Osteocyte (in vitro differentiated cells): ENCODE measurements at places on chromosomes 16 and 17. TPM values are rescaled to one million over a fixed set of nuclear protein-coding genes. Genes with fewer than 3 reads are reported as not detected.

The HOXB1 gene
- not detected in 2 replicates for total RNA-seq

The MYH3 gene
- total RNA-seq: 2.4 and 3.2 TPM in 2 replicates

The TRPV3 gene
- total RNA-seq: 0.08 and 0.50 TPM in 2 replicates

The SCGB1C2 gene
- not detected in 2 replicates for total RNA-seq

DNA sequence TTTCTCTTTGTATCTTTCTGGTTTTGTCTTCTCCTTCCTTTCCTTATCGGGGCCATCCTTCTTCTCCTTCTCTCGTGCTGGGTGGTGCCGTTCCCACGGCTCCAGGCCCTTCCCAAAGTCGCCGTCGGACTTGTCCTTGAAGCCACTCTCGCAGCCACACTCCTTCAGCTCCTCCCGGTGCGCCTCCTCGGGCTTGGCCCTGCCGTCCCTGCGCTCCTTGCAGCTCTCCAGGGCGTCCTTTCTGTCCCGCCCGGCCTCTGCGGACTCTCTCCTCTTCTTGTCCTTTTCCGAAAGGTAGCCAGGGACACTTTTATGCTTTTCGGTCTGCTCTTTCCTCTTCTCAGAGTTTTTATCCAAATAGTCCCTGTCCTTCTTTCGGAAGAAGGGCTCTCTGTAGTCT, 65.9 kb downstream of the ZNF778 start:
- H3K27me3 ChIP-seq: no peaks in the 10 kb centered on the region
- no peaks in the 10 kb centered on the region for H3K4me1 ChIP-seq
- peaks cover 15% of the 10 kb centered on the region for H3K36me3 ChIP-seq
- no peak for DNase-seq
- no peak overlapping the region for H3K27ac ChIP-seq

- H3K4me1 ChIP-seq: peaks cover 32% of the 10 kb centered on the region
- H3K27me3 ChIP-seq: no peaks in the 10 kb centered on the region
- no peak for DNase-seq
- H3K36me3 ChIP-seq: peaks cover 27% of the 10 kb centered on the region
- H3K4me3 ChIP-seq: peak overlapping the region; percentile 98
- peak overlapping the region; percentile 96 for H3K27ac ChIP-seq
These were observed 732 bp upstream of the RPL27 start for GRCh38 chr17:42997390-42997983.

GRCh38 chr17:65433592-65433991, 127.9 kb downstream of the AXIN2 start:
- H3K27me3 ChIP-seq: peaks cover 45% of the 10 kb centered on the region
- H3K4me3 ChIP-seq: no peak overlapping the region
- H3K4me1 ChIP-seq: no peaks in the 10 kb centered on the region
- no peak overlapping the region for H3K27ac ChIP-seq

DNA sequence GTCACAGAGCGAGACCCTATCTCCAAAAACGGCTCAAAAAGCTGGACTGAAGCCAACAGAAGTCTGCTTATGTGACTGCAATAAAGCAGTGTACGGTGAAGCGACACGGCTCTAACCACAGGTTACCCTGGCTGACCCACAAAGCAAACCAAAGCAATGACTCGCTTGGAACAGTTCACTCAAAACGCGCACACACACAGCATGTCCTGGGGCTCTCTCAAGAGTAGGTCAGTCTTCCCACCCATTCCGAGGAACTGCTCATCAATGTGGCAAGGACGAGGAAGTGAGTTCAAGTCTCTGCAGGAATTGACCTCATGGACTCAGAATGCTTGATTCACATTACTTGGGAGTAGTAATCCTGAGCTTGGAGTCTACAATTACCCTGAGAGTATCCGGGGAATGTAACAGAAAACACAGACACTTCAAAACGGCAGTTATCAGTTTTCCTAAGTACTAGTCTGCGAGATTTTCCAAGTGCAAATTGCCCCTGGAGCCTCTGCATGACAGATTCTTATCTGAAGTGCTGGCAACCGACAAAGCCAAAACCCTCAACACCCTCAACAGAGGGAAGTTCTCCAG, 25.4 kb downstream of the PELP1 start:
- peaks cover 40% of the 10 kb centered on the region for H3K36me3 ChIP-seq
- H3K4me3 ChIP-seq: no peak overlapping the region
- H3K27me3 ChIP-seq: no peaks in the 10 kb centered on the region
- H3K4me1 ChIP-seq: peaks cover 24% of the 10 kb centered on the region
- peak overlapping the region; percentile 60 for H3K27ac ChIP-seq

GRCh38 chr16:35602116-35602515, 2142.7 kb downstream of the TP53TG3F start:
- H3K27me3 ChIP-seq: no peaks in the 10 kb centered on the region
- DNase-seq: no peak
- H3K36me3 ChIP-seq: no peaks in the 10 kb centered on the region
- no peaks in the 10 kb centered on the region for H3K4me1 ChIP-seq
- no peak overlapping the region for H3K27ac ChIP-seq

DNA sequence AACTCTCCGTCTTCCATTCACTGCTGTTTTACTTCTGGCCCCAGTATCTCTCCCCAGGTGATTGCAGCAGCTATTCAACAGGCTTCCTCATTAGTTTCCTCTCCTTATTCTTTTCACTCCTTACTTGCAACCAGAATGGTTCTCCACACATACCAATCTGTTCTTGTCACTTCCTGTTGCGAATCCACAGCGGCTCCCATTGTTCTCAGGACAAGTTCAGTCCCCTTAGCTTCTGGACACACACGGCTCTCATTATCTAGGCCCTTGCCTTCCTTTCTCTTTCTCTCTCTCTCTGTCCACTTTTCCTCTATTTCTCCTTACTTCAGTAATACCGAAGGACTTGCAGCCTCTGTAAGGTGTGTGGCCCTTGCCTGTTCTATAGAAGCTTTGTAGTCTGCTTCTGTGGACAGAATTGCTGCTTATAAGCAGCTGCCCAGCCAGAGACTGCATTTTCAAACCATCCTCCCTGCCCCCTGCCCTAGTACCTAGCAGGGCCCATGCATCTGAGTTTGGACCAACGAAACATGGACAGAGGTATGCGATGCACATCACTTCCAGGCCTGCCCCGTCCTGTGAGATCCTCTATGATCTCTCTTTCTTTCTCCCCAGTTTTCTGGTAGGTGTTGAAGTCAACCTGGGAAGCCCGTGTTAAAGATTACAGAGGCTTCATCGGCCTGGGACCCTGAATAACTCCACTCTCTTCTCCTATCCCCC, 45.7 kb downstream of the VAT1L start:
- H3K27me3 ChIP-seq: no peaks in the 10 kb centered on the region
- no peak overlapping the region for H3K27ac ChIP-seq
- no peak for DNase-seq
- H3K4me3 ChIP-seq: no peak overlapping the region
- H3K4me1 ChIP-seq: peaks cover 4% of the 10 kb centered on the region

GRCh38 chr16:590188-590814, 435 bp downstream of the RAB40C start:
- peak overlapping the region; percentile 79 for H3K4me3 ChIP-seq
- peak overlapping the region; percentile 48 for H3K27ac ChIP-seq
- DNase-seq: no peak

DNA sequence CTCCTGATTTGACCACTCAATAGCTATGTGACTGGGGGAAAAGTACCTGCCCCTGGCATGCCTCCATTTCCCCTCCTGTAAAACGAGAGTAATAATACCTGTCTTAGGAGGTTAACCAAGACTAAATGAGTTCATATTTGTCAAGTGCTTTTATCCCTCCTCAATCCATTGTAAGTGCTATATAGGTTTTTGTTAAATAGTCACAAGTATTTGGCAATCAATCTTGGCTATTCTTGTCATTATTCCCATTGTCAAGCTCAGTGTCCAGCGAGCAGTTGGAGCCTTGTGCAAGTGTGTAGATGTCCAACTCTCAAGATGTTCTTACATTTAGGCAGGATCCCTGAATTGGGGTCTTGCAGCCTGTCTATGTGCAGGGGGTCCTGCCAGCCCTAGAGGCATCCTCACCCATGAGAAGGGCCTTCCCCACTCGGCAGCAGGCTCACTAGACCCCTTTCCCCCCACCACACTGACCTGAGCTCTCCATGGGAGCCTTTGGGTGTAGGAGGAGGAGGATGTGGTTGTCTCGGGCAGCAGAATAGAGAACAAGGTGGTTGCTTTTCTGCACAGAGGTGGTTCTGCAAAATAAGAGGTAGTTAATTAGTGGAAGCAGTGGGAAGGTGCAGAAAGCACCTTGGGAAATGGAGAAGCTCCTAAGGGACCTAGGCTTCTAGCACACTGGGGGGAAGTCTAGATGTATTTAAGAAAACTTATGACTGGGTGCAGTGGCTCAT, 18.0 kb downstream of the PIK3R6 start:
- no peaks in the 10 kb centered on the region for H3K4me1 ChIP-seq
- no peaks in the 10 kb centered on the region for H3K27me3 ChIP-seq
- DNase-seq: no peak
- no peaks in the 10 kb centered on the region for H3K36me3 ChIP-seq
- H3K4me3 ChIP-seq: no peak overlapping the region

DNA sequence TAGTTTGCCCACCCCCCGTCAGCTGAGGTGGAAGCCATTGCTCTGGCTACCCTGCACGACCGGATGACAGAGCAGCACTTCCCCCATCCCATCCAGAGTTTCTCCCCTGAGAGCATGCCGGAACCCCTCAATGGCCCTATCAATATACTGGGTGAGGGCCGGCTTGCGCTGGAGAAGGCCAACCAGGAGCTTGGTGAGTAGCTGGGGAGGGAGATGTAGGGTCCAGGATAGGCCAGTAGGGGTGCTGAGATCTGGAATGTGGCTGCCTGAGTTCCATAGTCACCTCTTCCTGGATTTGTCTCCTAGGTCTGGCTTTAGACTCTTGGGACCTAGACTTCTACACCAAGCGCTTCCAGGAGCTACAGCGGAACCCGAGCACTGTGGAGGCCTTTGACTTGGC, 6.4 kb downstream of the PFAS start:
- DNase-seq: no peak
- no peak overlapping the region for H3K27ac ChIP-seq
- H3K36me3 ChIP-seq: peaks cover 7% of the 10 kb centered on the region
- H3K4me3 ChIP-seq: no peak overlapping the region

DNA sequence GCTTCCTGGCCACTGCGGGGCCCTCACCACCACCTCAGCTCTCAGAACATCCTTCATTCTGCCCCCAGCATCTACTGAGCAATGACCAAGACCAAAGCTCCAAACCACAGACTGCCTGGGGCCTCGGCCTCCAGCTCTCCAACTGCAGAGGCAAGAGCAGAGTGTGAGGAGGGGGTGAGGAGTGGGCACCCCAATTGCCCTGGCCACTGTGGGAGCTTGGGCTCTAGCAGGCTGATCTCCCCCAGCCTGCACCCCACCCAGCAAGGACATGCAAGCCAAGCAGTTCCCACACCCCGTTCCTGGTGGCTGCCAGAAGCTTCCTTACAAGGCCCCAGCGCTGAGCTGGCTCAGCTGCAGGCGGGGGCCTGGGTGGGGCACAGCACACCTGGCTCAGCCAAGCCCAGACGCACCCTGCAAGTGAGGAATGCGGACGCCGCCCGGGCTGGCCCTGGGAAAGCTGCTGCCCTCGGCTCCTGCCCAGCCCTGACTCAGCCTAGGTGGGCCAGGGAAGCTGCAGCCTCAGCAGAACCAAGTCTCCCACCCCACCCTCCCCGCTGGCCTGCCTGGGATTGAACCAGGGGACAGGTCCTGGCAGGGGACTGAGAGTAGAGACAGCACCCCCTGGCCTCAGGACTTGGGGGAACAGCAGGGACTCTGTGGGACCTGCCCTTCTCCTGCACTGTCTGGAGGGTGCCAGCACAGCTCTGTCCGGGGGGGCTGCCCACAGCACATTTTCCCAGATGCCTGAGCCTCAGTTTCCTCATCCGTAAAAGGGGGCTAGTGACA, 29.7 kb upstream of the KRT17 start:
- no peak overlapping the region for H3K27ac ChIP-seq
- no peak overlapping the region for H3K4me3 ChIP-seq
- no peaks in the 10 kb centered on the region for H3K27me3 ChIP-seq
- DNase-seq: no peak
- no peaks in the 10 kb centered on the region for H3K4me1 ChIP-seq

GRCh38 chr16:54389836-54390494, 103.4 kb upstream of the IRX3 start:
- no peaks in the 10 kb centered on the region for H3K4me1 ChIP-seq
- no peaks in the 10 kb centered on the region for H3K36me3 ChIP-seq
- no peak for DNase-seq
- H3K27ac ChIP-seq: no peak overlapping the region
- H3K4me3 ChIP-seq: no peak overlapping the region

- H3K27me3 ChIP-seq: no peaks in the 10 kb centered on the region
- H3K4me1 ChIP-seq: peaks cover 40% of the 10 kb centered on the region
- peak overlapping the region; percentile 84 for H3K27ac ChIP-seq
- DNase-seq: no peak
These were observed 1.5 kb downstream of the XPO6 start for GRCh38 chr16:28210264-28210663.

DNA sequence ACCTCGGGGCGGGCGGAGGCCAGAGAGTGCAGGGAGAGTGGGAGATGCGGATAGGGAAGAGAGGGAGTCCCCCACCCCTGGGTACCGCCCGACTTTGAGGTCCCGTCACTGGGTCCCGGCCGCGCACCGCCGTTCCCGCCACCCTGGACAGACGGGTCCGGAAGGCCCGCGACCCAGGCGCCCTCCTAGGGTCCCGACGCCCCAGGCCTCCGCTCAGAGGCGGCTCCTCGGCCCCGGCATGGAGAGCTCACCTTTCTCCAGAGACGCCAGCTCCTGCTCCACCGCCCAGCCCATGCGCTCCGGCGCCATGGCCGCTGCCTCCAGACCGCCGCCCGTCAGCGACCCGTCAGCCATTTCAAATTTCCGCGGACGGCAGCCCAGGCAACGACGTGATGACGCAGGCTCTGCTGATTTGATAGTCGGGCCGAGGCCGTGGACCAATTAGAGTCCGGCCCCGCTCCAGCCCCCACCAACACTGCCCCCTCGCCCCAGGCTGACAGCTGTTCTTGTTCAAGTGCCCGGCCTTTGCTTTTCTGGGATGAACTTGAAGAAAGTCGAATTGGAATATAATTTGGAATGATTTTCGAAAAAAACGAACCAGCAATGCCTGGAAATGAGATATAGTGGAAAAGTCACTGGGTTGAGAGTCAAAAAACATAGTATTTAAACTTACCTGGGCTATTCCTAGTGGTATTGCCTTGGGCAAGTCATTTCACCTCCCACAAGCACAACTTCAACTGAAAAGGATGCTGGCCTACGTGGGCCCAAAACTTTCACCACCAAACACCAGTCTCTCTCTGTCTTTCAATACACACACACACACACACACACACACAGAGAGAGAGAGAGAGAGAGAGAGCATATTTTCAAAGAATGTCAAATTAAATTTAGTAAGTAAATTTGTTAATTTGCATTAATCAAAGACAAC, at the start of gene SHCBP1:
TSS of gene SHCBP1 (minus strand) at position 374 of the 928 bp plus-strand sequence. CDS start at position 354, 20 bp downstream.
- H3K4me1 ChIP-seq: peaks cover 15% of the 10 kb centered on the region
- H3K4me3 ChIP-seq: peak within 1 kb of the TSS; percentile 84
- no peaks in the 10 kb centered on the region for H3K27me3 ChIP-seq
- DNase-seq: peak; percentile 95
- peak within 1 kb of the TSS; percentile 60 for H3K27ac ChIP-seq

DNA sequence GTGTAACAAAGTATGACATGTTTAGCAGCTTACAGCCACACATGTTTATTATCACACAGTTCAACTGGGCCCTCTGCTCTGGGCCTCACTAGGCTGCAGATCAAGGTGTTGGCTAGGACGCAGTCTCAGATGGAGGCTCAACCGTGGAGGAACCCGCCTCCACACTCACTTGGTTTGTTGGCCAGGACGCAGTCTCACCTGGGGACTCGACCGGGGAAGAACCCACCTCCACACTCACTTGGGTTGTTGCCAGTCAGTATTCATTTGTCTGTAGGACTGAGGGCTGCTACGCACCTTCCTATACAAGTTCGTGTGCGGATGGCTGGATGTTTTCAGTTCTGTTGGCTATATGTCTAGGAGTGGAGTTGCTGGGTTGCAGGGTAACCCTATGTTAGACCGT, 240.7 kb upstream of the CIBAR2 start:
- H3K27me3 ChIP-seq: no peaks in the 10 kb centered on the region
- no peak overlapping the region for H3K4me3 ChIP-seq
- H3K4me1 ChIP-seq: peaks cover 62% of the 10 kb centered on the region
- no peaks in the 10 kb centered on the region for H3K36me3 ChIP-seq
- DNase-seq: no peak
